BJ (cell line): ENCODE measurements at places on chromosomes 1 and 21.

GRCh38 chr21:37079211-37079824 is 6.3 kb downstream of the TTC3 start:
- DNase-seq: no peak

DNA sequence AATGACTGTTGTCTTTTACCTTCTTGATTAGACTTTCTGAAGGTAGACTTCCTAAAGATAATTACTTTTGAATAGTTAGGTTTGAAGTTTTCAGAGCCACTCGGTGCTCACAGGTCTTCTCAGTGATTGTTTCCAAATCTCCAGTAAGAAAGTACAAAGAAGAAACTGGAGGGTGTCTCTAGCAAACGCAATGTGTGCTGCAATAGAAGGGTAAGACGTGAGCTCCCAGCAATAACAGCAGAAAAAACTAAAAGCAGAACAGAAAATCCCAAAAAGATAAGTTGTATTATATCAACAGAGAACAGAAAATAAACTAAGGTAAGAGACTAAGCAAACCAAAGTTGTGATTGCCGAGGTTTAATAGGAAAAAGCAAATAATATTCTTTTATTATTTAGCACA is 1.8 kb downstream of the CTTNBP2NL start:
- no peak for DNase-seq

DNA sequence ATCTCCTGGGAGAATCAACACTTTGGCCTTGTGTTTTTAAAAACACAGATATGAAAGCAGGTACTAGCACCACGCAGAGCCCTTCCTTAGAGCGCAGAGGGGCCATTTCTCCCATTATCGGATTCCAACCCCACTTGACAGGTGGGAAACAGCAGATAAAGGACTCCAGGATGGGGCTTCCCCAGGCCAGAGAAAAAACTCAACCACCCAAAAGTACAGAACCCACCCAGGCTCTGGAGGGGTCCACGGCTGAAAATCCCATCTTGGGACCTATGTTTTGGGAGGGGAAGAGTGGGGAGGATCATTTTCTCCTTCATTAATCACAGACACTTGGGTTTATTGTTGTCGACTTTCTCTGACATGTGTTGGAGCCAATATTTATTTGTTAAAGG is 27.1 kb upstream of the COL18A1 start:
- DNase-seq: no peak

- DNase-seq: no peak
Measured at GRCh38 chr1:39566441-39567137, 10.0 kb downstream of the PABPC4 start.

DNA sequence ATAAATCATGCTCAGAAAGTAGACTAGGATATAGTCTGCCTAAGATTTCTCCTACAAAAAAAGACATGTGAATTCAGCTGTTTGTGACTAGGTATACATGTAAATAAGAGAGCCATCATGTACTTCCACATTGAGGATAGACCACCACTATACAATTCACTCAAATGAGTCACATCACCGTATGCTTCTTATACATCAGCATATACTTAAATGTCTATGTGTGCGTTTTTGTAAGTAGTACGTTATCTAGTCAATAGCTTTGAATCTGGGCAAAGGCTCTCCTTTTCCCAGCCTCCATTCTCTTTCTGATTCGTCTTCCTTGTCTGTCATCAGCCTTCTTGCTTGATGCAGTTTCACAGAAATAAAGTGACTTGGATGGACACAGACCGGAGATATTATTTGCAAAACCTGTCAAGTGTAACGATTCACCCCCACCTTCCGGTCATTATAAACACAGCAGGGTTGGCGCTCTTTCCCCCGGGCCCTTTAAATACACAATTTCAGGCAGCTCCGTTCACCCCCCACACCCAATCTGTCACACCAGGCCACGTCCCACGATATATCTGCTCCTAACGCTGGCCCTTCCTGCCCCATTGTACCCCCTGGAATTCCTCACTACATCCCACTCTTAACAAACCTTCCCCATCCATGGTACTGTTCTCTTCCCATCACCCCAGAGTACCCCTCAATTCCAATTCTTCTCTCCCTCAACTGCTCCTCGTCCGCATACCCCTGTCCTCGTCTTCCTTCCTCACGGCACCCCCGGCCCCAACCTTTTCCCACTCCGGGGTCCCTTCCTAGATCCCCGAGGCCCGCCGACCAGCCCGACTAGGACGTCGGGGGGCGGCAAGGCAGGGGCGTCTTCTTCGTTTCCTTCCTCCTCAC is 636 bp downstream of the VAMP4 start:
- no peak for DNase-seq

DNA sequence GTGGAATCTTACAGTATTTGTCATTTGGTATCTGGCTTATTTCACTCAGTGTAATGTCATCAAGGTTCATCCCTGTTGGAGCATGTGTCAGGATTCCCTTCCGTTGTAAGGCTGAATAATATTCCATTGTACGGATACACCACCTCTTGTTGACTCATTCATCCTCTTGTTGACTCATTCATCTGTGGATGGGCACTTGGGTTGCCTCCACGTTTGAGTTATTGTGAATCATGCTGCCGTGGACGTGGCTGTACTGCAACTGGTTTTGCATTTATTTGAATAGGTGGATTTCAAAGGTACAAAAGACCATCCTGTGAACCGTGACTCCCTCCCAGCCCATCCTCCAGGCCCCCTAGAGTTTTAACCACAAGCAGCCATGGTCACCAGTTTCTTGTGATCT is 11.9 kb upstream of the TCP10L start:
- DNase-seq: peak; percentile 47

DNA sequence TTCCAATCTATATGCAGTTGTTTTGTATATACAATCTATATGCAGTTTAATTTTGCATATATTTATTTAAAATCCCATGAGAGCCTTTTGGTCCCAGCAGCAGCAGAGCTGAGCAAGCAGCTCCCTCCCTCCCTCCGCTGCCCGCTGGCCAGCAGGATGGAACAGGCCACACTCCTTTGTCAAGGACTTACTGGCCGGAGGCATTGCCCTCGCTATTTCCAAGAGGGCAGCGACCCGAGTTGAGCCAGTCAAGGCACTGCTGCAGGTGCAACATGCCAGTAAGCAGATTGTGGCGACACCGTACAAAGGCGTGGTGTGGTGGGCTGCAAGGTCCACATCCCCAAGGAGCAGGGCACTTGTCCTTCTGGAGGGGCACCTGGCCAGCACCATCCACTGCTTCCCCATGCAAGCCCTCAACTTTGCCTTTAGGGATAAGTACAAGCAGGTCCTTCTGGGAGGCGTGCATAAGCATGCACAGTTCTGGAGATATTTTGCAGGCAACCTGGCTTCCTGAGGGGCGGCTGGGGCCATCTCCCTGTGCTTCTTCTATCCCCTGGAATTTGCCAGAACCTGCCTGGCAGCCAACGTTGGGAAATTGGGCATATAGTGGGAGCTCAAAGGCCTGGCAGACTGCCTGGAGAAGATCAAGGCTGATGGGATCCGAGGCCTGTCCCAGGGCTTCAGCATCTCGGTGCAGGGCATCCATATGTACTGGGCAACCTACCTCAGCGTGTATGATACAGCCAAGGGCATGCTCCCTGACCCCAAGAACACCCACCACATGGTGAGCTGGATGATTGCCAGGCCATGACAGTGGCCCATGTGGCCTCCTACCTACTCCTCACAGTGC is 92.2 kb downstream of the OSBPL9 start:
- DNase-seq: no peak

DNA sequence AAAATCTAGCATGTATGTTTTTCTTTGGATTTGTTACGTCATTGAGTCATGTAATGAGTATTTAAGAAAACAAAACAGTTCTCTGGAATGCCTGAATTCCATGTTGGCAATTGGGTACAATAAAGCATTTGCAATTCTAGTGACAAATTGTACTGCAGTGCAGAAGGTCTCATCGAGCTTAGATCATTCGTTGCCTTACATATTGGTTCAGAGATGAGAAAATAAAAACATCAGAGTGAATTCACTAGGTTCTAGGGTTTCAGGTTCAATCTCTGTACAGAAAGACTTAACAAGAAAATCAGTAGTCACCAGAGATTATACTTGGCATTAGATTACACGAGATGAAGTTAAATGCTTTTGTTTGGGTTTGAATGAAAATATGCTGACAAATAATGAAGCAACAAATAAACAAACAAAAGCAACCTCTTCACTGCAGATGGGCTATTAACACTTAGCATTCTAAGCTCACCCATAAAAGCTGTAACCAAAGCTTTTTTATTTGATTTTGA is 124.7 kb downstream of the RYR2 start:
- DNase-seq: no peak

- no peak for DNase-seq
Measured at GRCh38 chr21:42369821-42370220, 3.5 kb upstream of the TFF1 start.
